ENCODE measurements at places on chromosomes 1 and 21.
A peak's percentile ranks its signal among the peaks of the same experiment; 100 is the strongest.

DNA sequence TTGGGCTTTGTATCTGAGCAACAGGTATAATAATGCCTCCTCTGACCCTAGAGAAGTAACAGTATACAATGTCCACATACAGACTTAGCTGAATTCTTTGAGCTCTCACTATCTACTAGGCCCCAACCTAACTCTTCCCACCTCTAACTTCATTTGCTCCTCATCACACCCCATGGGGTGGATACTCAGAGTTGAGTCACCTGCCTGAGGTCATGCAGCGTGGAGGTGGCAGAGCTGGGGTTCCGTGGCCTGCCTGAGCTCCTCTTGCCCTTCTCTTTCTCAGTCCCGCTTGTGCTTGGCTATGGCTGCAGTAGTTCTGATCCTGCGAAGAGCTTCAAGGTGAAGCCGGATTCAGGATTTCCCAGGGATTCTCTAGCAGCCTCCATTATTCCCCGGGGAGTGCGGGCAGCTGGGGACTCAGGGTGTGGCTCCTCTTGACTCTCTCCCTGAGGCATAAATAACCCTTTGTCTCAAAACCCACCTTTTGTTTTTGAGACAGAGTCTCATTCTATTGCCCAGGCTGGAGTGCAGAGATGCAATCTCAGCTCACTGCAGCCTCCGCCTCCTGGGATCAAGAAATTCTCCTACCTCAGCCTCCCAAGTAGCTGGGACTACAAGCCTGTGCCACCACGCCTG, 29.9 kb upstream of the ACTL8 start:
- DNase-seq, result no peak

DNA sequence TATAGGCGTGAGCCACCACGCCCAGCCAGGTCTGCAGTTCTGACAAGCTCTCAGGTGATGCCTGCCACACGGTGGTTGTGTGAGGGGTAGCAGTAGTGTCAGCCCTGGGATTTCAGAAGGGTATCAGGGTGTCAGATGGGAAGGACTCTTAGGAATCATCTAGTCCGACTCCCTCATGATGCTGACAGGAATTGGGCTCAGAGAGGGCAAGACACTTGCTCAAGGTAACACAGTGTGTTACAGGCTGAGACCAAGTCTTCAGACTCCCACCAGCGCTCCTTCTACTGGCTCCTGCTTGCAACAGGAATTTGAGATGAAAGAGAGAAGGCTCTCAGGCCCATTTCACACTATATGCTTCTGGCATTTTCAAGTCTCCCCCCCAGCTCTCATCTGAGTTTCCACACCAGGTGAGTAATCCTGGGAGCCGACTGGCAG, 6.9 kb downstream of the HTR1D start:
- no peak for DNase-seq

GRCh38 chr1:161266836-161267235, 8.3 kb downstream of the PCP4L1 start:
- no peak for DNase-seq

DNA sequence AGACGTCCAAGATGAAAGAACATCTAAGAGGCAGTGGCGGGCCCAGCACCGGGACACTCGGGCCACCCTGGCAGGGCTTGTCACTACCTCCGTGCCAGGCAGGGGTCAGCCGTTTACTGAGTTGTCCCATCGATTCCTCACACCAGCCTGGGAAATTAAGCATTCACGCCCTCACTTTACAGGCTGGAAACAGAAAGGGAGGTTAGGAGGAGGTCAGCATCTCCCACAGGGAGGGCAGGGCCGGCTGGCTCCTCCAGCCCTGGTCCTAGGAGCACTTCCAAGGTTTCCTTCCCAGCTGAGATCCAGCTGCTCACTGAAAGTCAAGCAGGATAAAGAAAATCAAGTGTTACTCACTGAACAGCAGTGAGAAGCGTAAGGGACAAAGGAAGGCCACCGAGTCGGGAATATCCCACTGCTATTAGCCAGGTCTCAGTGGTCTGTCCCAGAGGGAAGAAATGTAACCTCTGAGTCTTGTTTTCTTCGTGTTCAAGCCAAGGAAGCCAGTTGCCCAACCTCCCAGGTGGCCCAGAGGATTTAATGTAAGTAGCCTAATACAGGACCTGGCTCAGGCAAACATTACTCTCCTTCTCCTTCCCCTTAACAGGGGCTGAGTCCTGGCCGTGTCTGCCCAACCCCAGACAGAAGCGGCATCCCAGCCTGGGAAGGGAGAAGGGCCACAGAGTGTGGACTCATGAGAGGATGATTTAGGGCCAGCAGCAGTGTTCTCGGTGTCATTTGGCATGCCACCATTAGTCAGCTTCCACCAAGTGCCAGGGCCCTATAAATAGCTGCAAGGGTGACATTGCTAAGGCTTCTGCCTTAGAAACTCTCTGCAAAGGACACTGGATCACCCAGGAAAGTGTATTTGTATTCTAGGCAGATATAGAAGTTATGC, 203.1 kb upstream of the GALNT2 start:
- DNase-seq, result no peak

- no peak for DNase-seq
These were observed 1.8 kb upstream of the CKS1B start for GRCh38 chr1:154972517-154973343.

DNA sequence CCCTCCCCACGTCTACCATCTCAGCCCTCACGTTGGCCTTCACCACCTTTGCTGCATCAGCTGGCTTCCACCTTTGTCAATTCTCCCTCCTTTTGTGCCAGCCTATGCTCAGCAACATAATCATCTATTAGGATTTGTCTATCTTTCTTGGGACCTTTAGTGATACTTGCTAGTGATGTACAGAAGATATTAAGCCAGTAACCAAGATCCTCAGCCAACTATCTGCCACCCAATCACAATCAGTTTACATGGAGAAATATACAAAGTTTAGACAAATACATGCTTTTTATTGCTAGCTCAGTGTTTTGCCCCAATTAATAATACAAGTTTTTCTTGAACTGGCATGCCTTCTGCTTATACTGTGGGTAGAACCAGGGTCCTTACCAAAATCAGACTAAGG, 172.3 kb downstream of the TPR start:
- no peak for DNase-seq

GRCh38 chr21:25967181-25967900, 203.2 kb downstream of the APP start:
- DNase-seq, result peak; percentile 8

- no peak for DNase-seq
These were observed 10.5 kb upstream of the PKP1 start for GRCh38 chr1:201272799-201273198.

- DNase-seq, result no peak
These were observed 21.5 kb upstream of the PADI3 start for GRCh38 chr1:17227358-17227915.

- DNase-seq, result no peak
These were observed 565 bp upstream of the DMRTB1 start for GRCh38 chr1:53458634-53459033.

GRCh38 chr1:184418652-184419349, 32.0 kb downstream of the C1orf21 start:
- DNase-seq, result no peak

GRCh38 chr1:37850352-37850955, 8.9 kb downstream of the MTF1 start:
- DNase-seq, result no peak

- DNase-seq, result no peak
These were observed 10.2 kb downstream of the CREG1 start for GRCh38 chr1:167543199-167543990.

GRCh38 chr1:29934255-29934772, 698.0 kb downstream of the PTPRU start:
- DNase-seq, result no peak

GRCh38 chr21:45116066-45116465, 41.7 kb downstream of the ADARB1 start:
- no peak for DNase-seq

DNA sequence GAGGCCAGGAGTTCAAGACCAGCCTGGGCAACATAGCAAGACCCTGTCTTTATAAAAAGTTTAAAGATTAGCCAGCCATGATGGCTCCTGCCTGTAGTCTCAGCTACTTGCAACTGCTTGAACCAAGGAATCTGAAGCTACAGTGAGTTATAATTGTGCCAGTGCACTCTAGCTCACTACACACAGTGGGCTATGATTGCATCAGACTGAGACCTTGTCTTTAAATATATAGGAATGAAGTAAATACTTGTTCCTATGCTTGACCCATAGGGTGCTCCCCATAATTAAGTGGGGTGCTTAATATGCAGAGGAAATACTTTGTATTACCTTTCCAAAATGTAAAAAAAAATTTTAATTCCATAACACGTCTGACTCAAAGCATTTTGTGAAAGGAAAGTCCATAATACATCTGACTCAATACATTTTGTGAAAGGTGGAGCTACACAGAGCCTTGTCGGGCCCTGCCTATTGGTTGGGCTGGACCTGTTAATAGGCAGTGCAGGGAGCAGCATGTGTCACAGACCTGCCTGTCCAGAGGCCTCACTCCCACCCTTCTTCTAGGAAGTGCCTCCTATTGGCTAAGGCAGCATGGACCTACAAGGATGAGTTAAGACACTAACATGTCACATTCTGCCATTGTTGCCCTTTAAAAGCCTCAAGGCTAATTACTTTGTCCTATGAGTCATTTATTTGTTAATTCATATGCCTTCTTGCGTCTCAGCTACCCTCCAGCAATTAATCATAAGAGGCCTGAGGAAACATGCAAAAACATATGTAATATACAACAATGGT, 33.6 kb downstream of the CD58 start:
- DNase-seq, result no peak

DNA sequence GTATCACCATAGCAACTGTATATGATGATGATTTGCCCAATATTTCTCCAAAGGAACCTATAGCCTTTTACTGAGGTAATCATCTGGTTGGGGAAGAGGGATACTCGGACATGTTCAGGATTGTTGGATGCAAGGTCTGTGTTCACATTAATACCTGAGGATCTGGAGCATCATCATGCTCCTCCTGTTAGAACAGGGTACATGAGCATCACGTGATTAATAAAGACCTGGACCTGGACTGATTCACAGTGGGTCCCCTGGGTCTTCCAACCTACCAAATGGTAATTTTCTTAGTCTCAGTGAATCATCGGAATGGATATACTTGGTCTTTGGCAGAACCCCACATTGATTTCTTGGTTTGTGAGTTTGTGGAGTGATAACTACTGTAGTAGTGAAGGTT, 45.6 kb upstream of the ZBTB18 start:
- DNase-seq, result no peak

- DNase-seq, result no peak
These were observed 47.0 kb downstream of the NAV1 start for GRCh38 chr1:201585901-201586300.

DNA sequence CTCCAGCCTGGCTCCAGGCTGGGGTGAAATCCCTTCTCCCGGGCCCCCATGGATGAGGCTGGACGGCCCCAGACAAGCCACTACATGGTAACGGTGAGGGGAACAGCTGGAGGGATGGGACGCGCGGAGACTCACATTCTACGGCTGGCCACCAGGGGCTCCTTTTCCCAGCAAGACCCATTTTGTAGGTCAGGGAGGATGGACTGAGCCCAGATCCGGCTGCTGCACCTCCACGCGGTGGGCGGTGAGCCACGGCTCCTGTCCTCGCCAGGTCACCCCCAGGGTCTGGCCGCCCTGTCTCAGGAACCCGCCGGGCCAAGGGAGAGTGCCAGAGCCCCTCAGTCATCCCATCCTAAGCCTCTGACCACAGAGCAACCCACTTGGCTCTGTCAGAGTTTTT, 75.0 kb upstream of the ACTRT2 start:
- DNase-seq, result no peak

- DNase-seq, result no peak
These were observed 6.9 kb downstream of the TFF3 start for GRCh38 chr21:42308161-42308913.

DNA sequence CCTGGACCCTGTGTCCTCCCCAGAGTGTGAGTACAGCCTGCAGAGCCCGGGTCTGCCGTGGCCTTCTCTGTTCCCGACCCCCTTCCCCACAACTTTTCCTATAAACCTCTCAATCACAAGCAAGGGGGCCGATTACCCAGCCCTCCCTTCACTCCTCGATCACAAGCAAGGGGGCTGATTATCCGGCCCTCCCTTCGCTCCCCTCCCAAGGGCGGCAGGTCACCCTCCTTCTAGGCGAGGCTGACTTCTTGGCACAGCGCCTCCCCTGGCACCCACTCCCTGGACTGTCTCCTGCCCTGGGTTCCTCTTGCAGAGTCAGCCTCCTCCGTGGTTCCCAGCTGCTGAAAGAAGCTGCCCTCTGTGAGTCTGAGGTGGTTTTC, 12.3 kb upstream of the LDLRAP1 start:
- DNase-seq, result no peak

DNA sequence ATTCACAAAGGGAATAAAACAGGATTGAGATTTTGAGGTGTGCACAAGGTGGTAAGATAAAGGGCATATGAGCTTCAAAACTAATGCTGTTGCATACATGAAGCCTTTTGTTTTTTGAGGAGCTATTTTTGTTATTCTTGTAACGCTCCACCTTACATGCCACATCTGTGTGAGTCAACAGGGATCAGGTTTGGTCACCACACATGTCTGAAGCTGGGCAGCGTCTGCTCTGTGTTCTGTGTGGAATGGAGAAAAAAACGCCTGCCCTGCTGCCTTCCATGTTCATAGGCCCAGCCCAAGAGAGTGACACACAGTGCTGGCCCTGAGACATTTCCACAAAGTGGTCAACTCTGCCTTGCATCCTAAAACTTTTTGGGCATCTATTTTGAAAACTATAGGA, 67.7 kb downstream of the MPZL1 start:
- DNase-seq, result no peak

GRCh38 chr1:204771358-204771757, 85.8 kb upstream of the LRRN2 start:
- DNase-seq, result no peak

DNA sequence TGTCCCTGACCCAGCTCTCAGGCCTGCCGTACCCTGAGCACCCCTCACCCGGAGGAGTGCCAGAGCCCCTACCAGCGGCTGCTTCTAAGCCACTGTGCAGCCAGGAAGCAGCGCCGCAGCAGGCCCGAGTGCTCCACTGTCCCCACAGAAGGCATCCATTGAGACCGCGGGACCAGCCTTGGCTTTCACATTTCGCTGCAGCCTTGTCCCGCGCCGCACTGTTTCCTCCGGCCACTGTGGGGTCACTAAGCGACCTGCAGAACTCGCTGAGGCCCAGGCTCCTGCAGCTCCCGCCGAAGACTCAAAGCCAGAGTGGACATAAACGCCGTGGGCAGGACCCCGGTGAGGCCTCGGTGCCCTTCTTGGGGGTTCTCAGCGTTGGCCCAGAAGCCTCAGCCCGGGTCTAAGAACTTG, 3.0 kb downstream of the ALX3 start:
- DNase-seq, result no peak

GRCh38 chr1:42938645-42939615, 19.7 kb downstream of the SLC2A1 start:
- DNase-seq, result no peak

DNA sequence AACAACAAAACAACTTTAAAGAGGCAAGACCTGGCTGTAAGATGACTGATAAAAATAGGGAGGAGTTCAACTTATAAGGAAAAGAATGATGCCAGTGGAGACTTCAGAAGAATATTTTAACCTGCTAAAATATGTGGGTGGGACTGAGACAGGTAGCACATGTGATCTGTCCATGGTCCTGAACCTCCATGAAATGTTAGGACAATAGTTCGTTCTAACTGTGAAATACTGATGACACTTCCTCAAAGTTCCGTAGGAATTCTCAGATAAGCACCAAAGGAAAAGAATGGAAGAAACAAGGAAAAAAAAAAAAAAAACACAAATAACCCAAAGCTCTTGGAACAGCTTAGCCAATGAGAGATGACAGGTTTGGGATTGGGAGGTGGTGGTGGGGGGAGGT, 44.7 kb downstream of the CDC42BPA start:
- DNase-seq, result no peak

- DNase-seq, result peak; percentile 2
These were observed 237.5 kb downstream of the TTLL7 start for GRCh38 chr1:83761167-83762038.

GRCh38 chr1:170536924-170537551, 5.1 kb downstream of the GORAB start:
- no peak for DNase-seq

Data from GM18507 (cell line).